ENCODE measurements at places on chromosomes 1 and 21.

GRCh38 chr1:77926561-77927357 lies 38.3 kb downstream of the NEXN start:
- peak; percentile 79 for DNase-seq

DNA sequence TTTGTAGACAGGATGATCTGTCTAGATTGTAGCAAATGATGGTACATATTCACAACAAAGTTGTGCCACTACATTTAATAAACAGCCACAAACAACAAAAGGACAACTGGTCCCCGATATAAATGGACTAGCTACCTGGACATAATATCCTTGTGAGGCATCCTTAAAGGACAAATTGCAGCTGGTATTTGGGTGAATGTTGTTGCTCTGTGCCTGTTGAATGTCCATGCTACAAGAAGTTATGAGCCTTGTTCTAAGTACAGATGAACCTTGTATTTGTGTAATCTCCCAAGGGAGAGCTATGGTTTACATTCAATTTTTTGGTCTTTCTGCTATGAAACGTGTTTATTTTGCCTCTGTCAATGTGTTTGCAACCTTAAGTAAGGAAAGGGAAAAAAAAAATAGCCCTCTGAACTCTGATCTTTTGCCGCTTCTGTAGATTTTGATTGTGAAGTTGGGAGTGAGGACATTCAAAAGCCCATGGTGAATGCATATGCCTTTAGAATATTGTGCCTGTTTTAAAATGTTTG lies 26.5 kb downstream of the SFT2D2 start:
- no peak for DNase-seq

GRCh38 chr1:14522926-14523241 lies 75.6 kb upstream of the KAZN start:
- DNase-seq: no peak

GRCh38 chr1:80659161-80659560 lies 1141.6 kb upstream of the ADGRL2 start:
- DNase-seq: no peak

GRCh38 chr1:67605209-67605780 lies 79.7 kb upstream of the GADD45A start:
- no peak for DNase-seq

Measured in inflammatory macrophage treated with lipopolysaccharide for 1 hour (primary cell).